Sciatic nerve (tissue), 2 donors: ENCODE measurements at places on chromosomes 2 and 18. TPM values are rescaled to one million over a fixed set of nuclear protein-coding genes. Genes with fewer than 3 reads are reported as not detected.

DNA sequence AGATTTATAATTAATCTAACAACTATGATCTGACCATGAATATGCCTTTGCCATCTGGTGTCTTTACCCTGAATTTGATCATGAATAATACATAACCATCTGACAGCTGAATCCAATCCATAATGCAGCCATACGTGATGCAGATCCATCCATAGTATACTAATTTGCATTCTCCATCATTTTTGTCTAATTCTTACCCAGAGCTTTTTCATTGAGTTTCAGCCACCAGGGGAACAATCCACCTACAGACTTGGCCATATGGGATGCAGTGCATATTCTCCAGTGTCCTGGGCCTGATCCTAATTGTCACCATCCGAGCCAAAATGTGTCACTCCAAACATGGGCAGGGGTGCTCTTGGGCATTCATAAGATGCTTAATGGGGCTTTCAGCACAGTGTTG lies 227.2 kb upstream of the CRIM1 start:
- no peak for DNase-seq

DNA sequence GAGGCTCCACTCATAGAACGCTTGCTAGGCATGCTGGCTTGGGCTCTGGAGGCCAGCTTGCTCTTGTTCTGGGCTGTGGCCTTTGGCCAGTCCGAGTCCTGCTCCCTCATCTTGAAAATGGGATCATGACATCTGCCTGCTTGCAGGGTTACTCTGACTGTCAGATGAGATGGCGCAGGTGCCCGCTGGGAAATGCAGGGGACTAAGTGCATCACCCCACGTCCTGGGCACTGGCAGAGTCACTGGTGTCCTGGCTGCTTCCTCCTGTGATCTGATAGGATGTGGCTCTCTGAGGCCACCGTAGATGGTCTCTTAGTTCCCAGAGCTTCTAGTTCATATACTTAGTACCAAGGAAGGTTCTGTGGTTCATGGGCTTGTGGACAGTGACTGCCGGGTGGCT lies 18.5 kb downstream of the LDLRAD4 start:
- peak; percentile 36 for DNase-seq

- DNase-seq: no peak
These were observed 42.5 kb upstream of the PID1 start for GRCh38 chr2:229313591-229313990.

- no peak for DNase-seq
These were observed 213.0 kb upstream of the HAAO start for GRCh38 chr2:43005245-43005974.

GRCh38 chr2:96520697-96521096 lies 15.5 kb upstream of the NEURL3 start:
- no peak for DNase-seq

GRCh38 chr2:222102575-222103349 lies 196.0 kb downstream of the PAX3 start:
- no peak for DNase-seq

DNA sequence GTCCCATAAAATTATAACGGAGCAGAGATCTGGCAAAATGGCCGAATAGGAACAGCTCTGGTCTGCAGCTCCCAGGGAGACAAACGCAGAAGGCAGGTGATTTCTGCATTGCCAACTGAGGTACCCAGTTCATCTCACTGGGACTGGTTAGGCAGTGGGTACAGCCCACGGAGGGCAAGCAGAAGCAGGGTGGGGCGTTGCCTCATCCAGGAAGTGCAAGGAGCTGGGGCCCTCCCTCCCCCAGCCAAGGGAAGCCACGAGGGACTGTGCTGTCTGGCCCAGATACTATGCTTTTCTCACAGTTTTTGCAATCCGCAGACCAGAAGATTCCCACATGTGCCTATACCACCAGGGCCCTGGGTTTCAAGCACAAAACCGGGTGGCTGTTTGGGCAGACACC lies 22.8 kb downstream of the ICA1L start:
- no peak for DNase-seq

- DNase-seq: no peak
These were observed 112.1 kb downstream of the KYNU start for GRCh38 chr2:142989273-142990204.

DNA sequence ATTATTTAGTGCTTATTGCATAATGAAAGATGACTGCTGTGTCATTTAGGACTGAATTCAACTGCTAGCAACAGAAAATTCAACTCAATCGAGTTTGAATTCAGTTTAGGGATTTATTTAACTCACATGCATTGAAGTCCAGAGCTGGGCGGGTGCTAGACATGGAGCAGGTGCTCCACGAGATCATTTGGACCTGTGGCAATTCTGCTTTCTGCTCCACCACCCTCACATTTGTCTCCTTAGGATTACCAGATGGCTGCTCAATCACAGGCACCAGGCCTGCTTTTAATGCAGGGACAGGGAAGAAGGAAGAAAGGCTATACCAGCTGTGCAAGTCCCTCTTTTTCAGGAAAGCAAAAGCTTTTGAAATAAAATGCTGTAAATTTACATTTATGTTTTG lies 572.9 kb upstream of the SLC8A1 start:
- no peak for DNase-seq

DNA sequence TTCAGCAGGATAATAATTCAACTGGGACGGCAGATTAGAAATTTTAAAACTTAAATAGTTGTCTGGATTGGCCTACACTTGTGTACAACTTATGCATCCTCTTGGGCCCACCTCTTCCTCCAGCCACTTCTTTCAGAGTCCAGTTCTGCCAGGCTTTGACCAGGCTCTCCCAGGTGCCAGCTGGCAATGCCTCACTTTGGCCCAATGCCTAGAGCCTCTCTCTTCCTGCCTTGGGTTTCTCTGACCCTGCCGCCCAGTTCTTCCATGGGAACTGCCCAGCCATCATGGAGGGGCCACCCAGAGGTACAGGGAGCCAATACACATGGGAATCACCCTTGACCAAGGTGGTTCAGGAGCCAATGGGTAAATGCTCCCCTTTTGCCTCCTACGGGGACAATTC lies 135.5 kb downstream of the IRS1 start:
- DNase-seq: no peak

GRCh38 chr2:70684846-70685622 lies 83.0 kb downstream of the ADD2 start:
- peak; percentile 6 for DNase-seq

GRCh38 chr18:60978338-60978737 lies 354.9 kb upstream of the CDH20 start:
- DNase-seq: no peak

- peak; percentile 54 for DNase-seq
These were observed 7.8 kb downstream of the SLC66A2 start for GRCh38 chr18:79943608-79944125.

GRCh38 chr18:75223687-75224347 lies 13.2 kb downstream of the TSHZ1 start:
- DNase-seq: no peak

- no peak for DNase-seq
These were observed 121.9 kb downstream of the ATL2 start for GRCh38 chr2:38255211-38255610.

- no peak for DNase-seq
These were observed 92.4 kb downstream of the GBX2 start for GRCh38 chr2:236075802-236076201.

GRCh38 chr2:236168110-236169080 lies at the start of gene GBX2:
Gene GBX2 (minus strand): TSS chr2:236168386. CDS start chr2:236167971, 415 bp downstream.
- no peak for DNase-seq

- DNase-seq: peak; percentile 30
These were observed 11.0 kb upstream of the GAREM2 start for GRCh38 chr2:26161926-26162325.

GRCh38 chr2:55839182-55839819 lies 84.3 kb downstream of the EFEMP1 start:
- no peak for DNase-seq

DNA sequence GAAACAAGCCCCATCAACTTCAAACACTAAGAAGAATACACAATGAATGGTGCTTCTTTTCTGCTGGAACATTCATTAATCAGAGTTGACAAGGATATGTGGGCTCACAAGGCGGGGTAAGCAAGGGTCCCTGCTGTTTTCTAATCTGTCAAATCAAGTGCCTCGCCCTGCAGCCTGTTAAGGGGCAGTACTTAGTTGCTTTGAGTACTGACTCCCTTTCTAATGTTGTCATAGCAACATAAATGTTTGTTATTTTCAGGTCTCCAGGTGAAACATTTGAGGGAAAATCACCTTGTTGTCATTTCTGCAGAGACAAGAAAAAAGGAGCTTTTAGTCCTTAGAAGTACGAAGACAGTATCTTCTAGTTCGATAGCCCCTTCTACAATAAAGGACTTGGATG lies 284.7 kb upstream of the PKDCC start:
- DNase-seq: no peak

GRCh38 chr18:24987303-24988252 lies 364.4 kb downstream of the ZNF521 start:
- DNase-seq: no peak

The PRSS56 gene
- not detected for total RNA-seq

The TXNDC2 gene
- not detected for total RNA-seq

The MLPH gene
- 25.5 TPM for total RNA-seq

The DHRS9 gene
- total RNA-seq: 4.9 TPM

The CRYGC gene
- total RNA-seq: not detected

The ZNF396 gene
- total RNA-seq: 4.1 TPM
